HepG2 (cell line): ENCODE measurements at places on chromosomes 2 and 18.

GRCh38 chr2:197247083-197247482 lies 63.5 kb downstream of the ANKRD44 start:
- no peak for DNase-seq

DNA sequence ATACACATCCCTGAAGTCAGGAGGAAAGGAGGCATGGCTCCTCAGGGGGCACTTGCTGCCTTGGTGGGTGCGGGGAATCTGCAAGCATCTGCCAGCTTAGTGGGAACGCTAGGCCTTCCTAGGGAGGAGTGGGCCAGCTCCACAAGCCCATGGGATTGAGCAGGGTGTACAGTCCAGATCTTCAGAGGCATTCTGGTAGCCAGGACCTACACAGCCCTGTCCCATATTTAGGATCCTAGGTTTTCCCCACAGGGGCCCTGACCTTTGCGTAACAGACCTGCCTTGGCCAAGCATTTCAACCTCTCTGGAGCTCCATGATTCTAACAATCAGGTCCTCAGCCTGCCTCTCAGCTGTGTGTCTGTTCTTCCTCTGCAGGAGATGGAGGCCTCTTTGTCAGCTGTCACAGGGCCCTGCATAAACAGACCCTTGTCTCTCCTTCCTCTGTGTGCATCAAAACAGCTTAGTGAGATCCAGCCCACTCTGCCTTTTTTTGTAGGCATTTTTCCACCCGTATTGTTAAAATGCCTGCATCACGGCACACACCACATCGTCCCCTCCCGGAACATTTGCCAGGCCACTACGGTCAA lies 140.2 kb upstream of the NDUFV2 start:
- no peak for DNase-seq

GRCh38 chr2:219293736-219294231 lies 14.6 kb downstream of the DNAJB2 start:
- DNase-seq: no peak

DNA sequence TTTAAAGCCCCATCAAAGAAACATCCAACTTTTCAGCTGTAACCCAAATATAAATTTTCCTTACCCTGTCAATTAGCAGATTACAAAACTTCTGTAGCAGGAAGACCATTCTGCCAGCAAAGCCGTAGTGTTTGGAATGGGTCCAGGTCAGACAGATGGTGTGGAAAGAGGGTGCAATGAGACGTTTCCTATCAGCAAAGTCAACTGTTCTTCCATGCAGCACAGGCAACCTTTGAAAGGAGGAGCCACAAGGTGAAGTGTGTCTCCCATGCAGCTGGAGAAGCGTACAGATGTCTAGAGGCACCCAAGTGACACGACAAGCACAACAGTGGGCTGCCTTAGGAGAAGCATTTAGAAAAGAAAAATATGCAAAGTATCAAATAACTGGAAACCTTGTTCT lies 83.7 kb downstream of the SP3 start:
- no peak for DNase-seq

- DNase-seq: no peak
Measured at GRCh38 chr2:121287956-121288355, 3.0 kb upstream of the TFCP2L1 start.

DNA sequence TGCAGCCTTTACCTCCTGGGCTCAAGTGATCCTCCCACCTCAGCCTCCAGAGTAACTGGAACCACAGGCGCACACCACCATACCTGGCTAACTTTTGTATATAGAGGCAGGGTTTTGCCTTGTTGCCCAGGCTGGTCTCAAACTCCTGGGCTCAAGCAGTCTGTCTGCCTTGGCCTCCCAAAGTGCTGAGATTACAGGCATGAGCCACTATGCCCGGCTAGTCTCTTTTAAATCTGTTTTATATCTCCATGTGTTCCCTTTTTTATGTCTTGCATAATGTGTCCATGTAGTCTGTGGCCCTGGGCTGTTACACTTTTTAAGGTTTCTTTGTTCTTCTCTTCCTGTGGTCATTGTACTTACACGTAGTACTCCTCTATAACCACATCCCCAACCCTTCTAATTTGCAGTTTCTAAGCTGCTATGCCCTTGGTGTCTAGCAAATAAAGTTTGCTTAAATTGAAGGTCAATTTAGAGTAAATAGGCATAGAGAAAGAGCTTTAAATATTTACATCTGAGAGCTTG lies 168.2 kb downstream of the MCFD2 start:
- DNase-seq: peak; percentile 84

DNA sequence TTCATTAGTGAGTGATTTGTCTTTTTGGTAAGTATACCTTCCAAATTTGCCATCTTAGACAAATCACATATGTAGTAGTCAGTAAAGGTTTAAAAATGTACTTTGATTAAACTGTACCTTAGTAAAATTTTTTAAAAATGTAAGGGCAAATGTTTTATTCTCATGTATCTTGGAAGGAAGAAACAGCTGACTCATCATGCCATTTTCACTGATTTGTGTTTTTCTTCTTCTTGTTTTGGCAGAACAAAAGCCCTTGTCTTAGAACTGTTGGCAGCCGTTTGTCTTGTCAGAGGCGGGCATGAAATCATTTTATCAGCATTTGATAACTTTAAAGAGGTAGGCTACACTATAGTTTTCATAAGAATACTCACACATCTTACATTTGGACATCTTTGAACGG lies 136.5 kb downstream of the PRPF40A start:
- no peak for DNase-seq

GRCh38 chr2:105590780-105591660 lies 153.7 kb upstream of the NCK2 start:
- no peak for DNase-seq

- no peak for DNase-seq
Measured at GRCh38 chr2:121731366-121731765, 5.3 kb downstream of the NIFK start.

DNA sequence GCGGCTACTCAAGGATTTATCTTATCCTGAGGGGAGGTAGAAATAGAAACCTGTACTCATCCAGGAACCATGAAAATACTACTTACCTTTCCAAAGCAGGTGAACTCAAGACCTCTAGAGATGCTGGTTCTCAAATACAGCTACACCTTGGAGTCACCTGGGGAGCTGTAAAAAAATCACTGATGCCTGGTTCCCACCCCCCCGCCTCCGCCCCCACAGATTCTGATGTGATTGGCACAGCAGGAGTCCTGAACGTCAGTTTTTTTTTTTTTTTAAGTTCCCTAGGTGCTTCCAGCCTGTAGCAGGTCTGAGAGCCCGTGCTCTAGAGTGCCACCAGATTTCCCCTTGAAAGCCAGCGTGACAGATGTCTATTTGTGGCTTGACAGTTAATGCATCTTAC lies 113.6 kb downstream of the MRO start:
- no peak for DNase-seq

DNA sequence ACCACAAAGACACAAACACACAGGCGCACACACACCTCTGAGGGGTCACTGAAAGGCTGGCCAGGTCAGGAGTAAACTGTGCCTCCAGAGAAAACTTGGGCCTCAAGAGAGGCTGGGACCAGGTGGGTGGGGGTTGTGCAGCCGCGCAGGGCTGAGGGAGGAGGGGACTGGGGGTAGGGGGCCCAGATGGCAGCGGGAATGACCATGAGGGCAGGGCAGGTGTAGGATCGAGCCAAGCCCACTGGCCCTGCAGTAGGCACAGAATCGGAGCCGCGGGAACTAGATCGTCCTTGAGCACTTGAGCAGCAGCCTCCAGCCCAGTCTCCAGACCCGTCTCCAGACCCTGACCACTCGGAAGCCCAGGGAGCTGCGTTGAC lies 36.8 kb downstream of the ANKMY1 start:
- DNase-seq: no peak

GRCh38 chr2:221997100-221997499 lies 301.7 kb downstream of the PAX3 start:
- DNase-seq: peak; percentile 10

DNA sequence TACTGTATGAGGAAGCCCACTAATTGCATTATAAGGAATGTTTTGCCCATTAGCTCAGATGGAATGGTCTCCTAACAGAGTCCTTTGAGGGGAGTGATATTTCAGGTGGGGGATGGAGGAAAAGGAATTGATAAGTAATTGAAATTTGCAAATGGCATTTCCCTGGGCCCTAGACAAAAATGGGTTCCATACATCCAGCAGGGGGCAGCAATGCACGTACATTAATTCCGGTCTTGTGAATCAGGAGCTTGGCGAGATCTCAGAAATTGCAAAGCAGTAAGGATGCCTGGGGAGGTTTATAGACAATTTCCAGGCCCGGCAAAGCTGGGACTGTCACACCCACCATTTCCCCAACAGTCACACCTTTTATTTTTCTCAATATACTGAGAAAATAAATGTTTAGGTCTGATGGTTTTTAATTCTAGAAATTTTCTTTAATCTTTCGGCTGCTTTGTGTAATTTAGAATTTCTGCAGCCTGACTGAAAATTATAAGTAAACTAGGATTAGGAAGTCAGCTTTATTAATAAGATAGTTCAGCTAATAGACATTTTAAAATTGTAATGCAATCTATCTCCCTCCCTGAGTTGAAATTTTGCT lies 122.8 kb downstream of the LYPD1 start:
- DNase-seq: peak; percentile 59

- no peak for DNase-seq
Measured at GRCh38 chr2:46854260-46854659, 61.3 kb downstream of the MCFD2 start.

DNA sequence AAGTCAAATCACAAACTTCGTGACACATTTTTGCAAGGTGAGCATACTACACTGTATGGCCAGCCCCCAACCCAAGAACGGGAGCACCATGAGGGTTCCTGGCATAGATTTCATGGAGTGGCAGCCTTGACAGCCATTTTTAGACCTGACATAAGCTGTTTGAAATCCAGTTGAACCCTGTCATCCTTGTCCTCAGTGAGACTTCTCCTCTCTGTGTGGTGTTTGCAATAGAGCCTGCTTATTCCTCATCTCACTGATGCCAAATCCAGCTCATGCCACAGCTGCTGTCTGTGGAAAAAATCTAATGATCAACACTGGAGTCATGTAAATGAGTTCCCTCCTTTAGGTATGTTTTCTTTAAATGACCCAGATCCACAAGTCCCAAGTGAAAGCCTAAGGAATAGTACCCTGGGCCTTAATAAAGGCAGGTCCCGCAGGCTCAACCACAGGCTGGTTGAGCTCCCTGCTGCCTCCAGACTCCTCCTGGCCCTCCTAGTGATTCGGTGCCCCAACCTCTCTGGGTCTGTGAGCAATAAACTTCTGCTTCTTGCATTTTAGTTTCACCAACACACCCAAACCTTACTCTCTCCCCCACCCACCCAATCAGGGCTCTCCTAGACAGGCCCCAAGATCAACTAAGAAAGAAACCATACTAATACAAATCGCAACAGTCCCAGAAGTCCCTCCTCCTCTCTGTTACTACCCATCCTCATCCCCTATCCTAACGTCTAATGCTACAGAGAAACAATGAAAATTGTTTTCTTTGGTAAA lies 8.4 kb upstream of the CREG2 start:
- DNase-seq: no peak

- no peak for DNase-seq
Measured at GRCh38 chr18:55296115-55296514, 291.9 kb downstream of the TCF4 start.

DNA sequence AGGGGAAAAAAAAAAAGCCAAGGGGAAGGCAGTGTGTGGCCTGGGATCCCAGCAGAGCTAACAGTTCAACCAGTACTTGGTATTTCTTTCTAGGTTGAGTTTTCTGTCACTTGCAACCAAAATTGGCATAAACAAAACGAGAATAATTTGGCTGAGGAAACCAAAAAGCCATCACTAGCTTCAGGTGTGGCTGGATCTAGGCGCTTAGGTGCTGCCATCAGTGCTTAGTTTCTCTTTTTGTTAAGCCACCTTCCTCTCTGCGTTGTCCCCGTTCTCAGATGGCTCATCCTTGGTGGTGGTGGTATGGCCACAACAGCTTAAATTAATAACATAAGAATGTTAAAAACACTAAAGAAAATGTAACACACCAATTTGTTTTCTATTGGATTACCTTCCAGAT lies 2.4 kb downstream of the EFHD1 start:
- no peak for DNase-seq

DNA sequence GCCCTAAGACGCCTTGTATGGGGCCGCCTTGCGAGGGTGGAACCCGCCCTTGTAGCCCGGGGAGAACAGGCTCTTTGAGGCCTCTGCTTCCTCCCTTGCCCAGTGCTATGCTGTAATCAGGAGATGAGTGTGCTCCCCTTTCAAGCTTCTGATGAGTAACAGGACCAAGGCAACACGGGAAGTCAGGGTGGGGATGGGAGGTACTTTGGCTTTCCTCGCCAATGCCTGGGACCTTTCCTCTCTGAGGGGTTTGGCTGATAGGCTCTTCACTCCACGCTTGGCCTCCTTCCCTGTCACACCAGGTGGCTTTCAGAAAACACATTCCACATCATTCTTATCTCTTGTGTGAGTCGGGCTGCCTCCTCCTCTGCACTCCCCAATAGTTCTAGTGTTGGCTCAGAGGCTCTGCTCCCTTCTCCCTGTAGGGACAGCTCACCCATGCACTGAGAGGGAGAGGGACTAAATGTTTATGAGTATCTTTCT lies 223.7 kb upstream of the TRIB2 start:
- no peak for DNase-seq

DNA sequence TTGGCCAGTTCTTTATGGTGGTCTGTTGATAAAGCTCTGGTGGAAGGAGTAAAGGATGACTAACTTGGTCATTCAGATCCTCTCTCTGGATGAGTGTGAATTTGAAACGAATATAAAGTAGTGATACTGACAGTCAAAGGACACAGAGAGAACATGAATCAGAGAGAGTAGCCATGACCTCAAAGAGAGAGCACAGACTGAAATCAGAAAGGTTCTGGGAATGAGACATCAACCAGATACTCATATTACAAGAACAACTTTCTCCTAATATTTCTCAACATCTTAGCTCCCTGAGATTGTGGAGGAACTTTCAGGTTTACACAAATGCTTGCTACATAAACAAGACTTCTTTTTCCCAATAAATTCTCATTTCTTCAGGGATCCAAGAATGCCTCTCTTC lies 849.1 kb upstream of the CHAC2 start:
- DNase-seq: no peak

GRCh38 chr2:24454294-24454693 lies 36.8 kb upstream of the NCOA1 start:
- no peak for DNase-seq

GRCh38 chr2:234631646-234632514 lies 135.0 kb upstream of the ARL4C start:
- DNase-seq: no peak

DNA sequence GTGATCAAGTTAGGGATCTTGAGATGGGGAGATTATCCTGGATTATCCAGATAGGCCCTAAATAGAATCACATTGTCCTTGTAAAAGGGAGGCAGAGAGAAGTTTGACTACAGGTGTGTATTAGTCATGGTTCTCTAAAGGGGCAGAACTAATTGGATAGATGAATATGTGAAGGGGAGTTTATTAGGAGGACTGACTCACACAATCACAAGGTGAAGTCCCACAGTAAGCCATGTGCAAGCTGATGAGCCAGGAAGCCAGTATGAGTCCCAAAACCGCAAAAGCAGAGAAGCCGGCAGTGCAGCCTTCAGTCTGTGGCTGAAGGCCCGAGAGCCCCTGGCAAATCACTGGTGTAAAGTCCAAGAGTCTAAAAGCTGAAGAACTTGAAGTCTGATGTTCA lies 275.8 kb downstream of the KCNS3 start:
- DNase-seq: no peak

GRCh38 chr18:62332964-62333695 lies 8.0 kb downstream of the TNFRSF11A start:
- DNase-seq: no peak

GRCh38 chr2:3246928-3247714 lies 130.5 kb downstream of the EIPR1 start:
- peak; percentile 15 for DNase-seq

- DNase-seq: no peak
Measured at GRCh38 chr2:120246546-120247300, 5.9 kb upstream of the RALB start.

GRCh38 chr2:46273919-46274318 lies 23.3 kb upstream of the EPAS1 start:
- DNase-seq: no peak

- no peak for DNase-seq
Measured at GRCh38 chr2:32706815-32707579, 79.1 kb downstream of the TTC27 start.
